ENCODE measurements at places on chromosomes 1 and 21.

DNA sequence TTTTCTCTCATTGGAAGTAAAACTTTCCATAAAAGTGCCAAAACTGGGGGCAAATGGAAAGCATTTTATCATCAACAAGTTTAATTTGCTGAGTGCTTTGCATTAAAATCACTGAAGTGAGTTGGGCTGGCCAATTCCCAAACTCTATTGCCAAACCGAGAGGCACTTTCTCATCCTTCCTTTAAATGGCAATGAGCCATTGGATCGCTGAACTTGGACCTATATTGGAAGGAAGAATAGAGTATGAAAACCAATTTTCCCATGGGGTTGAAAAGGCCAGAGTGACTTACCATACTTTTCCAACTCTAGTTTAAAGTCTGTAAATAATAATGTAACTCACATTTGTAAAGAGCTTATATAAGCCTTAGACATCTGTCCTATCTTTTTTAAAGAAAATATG is 189.1 kb upstream of the C1orf87 start:
- no peak for DNase-seq

DNA sequence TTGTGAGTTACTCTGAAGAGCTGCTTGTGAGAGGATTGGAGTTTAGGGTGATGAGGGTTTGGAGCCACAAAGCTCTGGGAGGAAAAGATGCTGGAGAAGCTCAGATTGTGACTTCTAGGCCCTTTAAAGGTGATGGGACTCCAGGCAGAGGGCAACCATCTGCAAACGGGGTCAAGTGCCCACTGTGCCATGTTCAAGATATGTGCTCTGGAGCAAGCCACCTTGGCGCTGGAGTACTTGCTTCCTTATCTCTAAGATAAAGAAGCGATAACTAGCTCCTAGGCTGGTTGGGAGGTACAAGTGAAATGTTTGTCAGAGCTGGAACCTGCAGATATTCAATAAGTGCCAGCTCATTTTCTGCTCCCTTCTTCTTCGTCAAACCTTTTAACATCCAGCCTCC is 14.3 kb upstream of the FOXE3 start:
- DNase-seq = no peak

- no peak for DNase-seq
Measured at GRCh38 chr1:240350910-240351331, 259.2 kb downstream of the FMN2 start.

DNA sequence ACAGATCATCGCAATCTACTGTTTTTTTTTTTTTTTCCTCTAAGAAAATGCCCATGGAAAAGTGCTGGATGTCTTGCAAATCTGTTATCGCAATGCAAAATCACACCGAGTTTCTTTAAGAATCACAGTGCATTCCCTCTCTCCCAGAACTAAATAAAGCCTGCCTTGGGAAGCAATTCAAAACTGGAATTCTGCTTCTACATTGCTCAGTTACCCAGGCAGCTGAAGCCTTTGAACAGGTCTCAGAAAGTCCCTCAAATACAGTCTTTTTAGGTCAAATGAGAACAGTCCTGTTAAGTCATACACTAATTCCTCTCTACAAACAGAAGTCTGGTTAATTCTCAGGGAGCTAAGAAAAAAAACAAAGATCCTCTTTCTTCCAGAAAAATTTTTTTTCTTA is 46.3 kb downstream of the SLC30A10 start:
- DNase-seq = no peak

All from effector memory CD8-positive, alpha-beta T cell (primary cell).